ENCODE measurements at places on chromosomes 2 and 18.

DNA sequence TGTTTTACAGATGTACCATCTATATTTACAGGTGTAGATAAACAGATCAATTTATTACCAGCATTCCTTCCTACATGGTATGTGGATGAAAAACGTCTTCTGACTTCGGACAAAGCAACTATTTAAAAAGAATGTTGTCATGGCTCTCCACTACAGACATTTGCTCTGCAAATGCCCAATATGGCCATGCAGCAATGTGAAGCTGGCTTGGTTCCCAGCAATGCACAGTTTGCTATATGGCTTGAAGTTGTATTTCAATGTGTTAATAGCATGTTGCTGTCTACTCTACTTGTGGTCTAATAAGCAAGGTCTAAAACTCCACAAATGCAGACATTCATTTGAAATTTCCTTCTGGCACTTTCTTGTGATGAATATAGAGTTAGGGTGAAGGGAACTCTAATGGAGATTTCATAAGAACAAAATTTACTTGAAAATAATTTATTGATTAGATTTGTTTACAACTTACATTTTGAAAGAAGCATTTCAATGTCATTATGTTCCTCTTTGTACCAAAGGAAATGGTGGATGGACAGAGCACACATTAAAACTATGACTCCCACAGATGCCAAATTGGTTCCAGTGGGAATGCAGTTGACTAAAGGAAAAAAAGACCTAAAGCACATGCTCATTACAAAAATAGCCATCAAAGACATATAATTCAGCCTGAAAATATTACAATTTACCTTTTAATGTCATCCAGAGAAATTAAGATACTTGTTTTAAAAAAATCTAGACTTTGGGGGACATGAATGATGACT lies 234.0 kb downstream of the DYM start:
- DNase-seq = no peak

GRCh38 chr2:201196003-201196402 lies 13.1 kb downstream of the CASP10 start:
- no peak for DNase-seq

DNA sequence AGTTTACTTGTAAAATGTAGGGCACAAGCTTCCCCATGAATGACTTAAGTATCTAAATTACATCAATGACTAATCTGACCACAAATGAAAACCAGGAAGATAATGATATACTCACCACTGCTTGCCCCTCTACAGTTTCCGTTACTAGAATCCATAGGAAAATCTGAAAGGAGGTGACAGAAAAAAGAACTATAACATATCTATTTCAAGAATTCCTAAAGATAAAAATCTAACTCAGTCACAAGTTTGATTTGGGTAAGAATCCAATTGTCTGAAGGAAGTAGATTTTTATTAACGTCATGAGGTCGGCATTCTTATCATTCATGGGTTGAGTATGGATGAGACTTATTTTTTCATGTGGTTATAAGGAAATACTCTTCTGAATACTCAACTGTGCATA lies 7.8 kb downstream of the FRZB start:
- no peak for DNase-seq

DNA sequence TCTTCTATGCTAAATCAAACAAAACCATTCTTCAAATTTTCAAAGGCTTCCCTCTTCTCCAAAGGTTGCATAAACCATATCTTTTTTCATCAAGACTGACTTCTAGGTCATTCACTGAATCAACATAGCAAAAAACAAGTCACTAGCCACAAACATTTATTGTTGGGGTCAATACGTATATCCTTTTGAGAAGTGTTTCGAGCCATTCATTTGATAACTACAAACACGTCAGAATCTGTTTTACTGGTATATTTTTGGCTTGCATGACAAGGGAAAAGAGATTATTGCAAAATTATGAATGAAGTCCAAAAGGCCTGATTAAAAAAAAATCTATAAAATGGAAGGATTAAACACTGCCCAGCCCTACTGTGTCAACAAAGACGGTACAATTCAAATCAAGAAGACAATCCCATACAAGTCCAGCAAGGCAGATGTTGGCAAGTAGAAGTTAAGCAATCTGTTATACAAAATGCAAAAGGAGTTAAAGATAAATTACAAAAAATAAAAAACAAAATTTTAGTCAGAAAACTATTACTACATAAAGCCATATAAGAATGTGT lies 222.4 kb downstream of the SRBD1 start:
- DNase-seq = no peak

DNA sequence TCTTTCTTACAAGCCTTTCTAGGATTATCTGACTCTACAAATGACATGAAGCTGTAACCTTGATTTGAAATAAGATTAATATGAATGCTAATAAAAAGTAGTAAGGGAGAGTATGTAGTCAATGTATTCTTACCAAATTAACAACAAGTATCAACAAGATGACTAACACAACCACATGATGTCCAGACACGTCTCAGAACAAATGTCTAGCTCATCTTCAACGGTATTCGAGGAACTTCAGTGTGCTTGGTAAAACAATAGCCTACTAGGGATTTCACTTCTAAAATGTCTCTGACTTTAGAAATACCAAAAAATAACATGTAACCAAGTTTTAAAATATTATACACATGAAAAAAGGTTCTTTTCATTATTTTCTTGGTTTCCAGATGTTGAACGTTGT lies 3.4 kb downstream of the HDLBP start:
- DNase-seq = no peak

GRCh38 chr18:44824884-44825283 lies 144.2 kb downstream of the SETBP1 start:
- DNase-seq = no peak

DNA sequence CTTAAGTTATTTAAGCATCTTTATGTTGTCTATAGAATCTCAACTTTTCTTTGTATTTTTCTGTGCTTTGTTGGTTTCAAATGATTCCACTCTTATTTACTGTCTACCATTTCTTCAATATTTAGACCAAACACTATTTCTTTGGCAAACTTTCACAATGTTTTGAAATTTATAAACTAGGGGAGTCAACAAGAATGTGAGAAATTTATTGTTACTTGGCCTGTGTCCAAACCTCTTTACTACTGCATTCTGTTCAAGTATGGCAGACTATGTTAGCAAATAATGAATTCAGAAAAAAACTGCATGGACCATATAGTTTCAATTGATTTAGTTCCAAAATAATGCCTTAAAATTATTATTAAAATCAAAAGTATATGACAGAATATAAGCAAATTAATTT lies 470.2 kb downstream of the FBXO15 start:
- DNase-seq = no peak

DNA sequence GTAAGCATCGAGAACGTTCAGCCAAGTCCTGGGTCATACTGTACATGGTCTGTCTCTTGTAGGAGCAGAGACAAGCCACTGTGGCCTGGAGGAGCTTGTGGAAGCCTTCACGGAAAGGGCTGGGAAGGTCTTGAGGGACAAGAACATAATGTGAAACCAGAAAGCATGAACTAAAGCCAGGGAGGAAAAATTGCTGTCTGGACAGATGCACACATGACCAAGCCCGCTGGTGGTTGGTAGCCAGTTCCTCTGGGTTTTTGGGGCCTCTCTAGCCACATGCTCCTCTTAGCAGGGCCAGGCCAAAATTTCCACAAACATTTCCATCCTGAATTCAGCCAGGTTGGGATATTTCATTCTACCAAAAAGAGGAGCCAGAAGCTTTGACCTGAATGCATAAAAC lies 196.2 kb upstream of the SIX2 start:
- no peak for DNase-seq

- DNase-seq = no peak
Observed at GRCh38 chr2:136362676-136363390, 244.9 kb upstream of the CXCR4 start.

DNA sequence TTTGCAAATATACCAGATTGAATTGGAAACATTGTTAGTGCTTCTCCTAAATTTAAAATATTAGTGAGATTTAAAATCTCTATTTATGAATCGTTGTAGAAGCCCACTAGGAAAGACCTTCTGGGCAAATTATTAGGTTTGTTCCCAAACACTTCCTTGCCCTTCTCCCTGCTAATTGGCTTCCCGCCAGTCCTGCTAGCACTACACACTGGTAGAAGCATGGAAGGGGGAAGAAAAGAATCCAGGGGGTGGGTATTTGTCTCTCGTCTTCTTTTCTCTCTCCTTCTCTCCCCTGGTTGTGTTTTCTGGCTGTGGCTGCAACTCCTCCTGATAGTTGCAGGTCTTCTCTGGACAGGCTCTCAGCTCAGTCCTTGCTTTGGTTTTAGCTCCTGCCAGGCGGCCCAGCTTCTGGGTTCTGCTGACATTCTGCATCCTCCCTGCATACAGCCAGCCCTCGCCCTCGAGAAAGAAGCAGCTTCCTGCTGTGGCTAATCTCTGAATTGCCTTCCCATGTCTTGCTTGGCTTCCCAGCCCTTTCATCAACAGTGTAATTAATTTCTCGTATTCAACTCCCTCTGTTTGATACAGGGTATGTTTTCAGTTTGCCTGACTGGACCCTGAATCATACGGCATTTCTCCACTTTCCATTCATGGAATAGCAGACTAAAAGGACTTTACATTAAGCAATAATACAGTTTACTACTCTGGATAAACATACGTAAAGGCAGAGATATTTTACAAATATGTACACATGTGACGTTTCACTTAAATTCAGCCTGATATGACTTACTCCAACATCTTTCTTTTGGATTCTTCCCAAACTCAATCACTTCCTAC lies 6.9 kb upstream of the PARD3B start:
- DNase-seq = no peak

DNA sequence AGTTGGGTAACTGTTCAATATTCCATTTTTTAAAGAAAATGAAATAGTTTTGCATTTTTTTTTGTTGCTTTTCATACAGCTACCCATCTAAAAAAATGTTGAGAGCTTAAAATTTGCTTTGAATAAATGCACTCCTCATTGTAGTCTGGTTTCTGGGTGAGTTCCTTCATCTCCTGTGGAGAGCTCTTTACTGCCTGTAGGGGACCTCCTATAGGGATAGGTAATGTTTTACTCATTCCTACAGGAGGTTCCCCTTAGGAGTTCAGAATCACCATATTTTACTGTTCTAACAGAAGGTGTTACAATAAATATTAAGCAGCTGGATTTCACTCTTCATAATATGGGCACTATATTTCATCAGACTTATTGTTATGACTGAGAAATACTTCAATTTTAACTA lies 947.3 kb upstream of the CRIM1 start:
- DNase-seq = no peak

DNA sequence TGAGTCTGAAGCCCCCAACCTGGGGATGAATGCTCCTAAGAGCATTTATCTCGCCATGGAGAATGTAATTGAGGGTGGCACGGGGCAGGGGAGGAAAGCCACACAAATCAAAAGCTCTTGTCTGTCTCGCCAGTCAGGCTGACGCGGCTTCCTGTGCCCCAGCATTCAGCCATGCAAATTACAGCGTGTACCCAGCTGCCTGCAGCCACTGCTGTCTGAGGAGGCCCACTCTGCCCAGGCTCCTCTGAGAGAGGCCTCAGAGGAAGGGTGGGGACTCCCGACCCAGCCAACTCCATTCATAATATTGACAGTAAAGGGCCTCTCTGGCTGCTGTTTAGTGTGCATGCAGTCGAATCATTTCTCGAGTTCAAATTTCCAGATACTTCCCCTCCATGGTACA lies 22.0 kb downstream of the SMAD7 start:
- peak; percentile 72 for DNase-seq

DNA sequence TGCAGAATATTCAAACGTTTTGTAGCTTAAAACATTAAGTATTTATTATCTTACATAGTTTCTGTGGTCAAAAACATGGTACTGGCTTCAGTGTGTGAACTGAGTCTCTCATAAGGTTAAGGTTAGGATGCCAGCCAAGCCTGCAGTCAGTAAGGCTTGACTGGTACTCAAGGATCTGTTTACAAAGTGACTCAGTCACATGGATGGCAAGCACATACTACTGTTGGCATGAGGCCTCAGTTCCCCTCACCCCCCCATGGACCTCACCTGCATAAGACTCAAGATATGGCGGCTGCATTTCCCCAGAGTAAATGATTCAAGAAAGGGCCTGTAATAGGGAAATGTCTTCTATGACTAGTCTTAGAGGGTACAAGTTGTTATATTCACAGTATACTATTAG lies 1167.5 kb downstream of the DPP10 start:
- no peak for DNase-seq

DNA sequence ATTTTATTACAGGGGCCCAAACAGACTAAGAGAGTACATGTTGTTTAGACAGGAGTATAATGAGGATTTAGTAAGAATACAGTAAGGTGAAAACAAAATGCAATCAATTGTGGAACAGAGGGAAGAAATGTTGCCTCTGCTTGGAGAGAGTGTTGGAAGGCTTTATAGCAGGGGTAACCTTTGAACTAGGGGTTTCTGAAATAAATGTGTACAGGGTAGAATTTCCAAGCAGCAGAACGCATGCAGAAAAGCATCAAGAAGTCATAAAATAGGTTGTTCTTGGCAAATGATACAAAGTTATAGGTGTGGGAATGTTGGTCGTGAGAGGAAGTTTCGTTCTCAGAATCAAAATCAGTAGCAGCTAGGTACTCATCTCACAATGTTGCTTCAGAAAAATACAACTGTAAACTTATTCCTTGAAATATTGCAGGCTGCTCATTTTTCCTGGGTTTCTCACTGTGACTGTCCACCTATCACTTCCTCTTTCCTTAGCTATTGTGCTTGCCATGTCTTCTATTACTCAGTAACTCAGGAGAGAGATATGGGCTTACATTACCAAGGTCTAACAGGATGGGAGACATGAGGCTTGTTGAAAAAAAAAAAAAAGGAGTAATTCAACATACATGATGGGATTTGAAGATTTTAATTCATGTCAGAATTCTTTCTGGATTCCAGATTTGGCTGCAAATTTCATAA lies 17.1 kb upstream of the HNMT start:
- DNase-seq = no peak

- no peak for DNase-seq
Observed at GRCh38 chr2:86073225-86073624, 32.5 kb downstream of the POLR1A start.

- DNase-seq = no peak
Observed at GRCh38 chr2:29490045-29490444, 374.8 kb downstream of the CLIP4 start.

DNA sequence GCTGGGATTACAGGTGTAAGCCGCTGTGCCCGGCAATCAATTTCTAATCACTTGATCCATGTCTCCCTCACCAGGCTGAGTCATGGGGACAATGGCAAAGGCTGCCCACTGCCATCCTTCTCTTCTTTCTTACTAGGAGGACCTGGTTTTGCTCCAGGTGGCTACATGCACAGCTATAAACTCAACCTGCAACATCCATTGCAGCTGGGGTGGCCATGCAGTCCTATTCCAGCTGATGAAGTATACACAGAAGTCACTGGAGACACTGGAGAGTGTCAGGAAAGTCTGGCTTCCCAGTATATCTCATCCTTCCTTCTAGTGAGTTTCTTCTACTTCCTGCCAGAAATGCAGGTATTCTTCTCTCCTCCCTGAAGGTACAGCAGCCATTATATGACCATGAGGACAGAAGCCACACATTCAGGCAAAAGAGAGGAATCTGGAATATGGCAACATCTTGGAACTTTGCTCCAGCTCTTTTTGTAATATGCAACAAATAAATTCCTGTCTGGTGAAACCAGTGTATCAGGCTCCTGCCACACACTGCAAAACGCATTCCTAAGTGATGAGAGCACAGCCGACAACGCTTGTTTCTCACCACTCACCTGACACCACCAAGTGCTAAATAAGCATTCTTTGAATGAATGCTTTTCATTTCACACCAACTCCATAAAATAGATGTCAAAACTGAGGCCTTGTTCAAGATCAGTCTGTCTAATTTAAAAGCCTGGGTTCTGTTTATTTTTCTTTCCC lies 32.3 kb downstream of the SCTR start:
- DNase-seq = no peak

- DNase-seq = peak; percentile 15
Observed at GRCh38 chr18:61892683-61893308, at the start of gene RNF152. Gene RNF152 (minus strand): TSS chr18:61893007. CDS start chr18:61816463, 76,544 bp downstream.

- DNase-seq = no peak
Observed at GRCh38 chr2:38192976-38193375, 117.0 kb upstream of the CYP1B1 start.
